ENCODE measurements at places on chromosomes 2 and 18. TPM values are rescaled to one million over a fixed set of nuclear protein-coding genes. Genes with fewer than 3 reads are reported as not detected.
A peak's percentile ranks its signal among the peaks of the same experiment; 100 is the strongest.

- peaks cover 81% of the 10 kb centered on the region for H3K4me1 ChIP-seq
- H3K27me3 ChIP-seq: no peaks in the 10 kb centered on the region
- H3K27ac ChIP-seq: peak overlapping the region; percentile 98
- peaks cover 18% of the 10 kb centered on the region for H3K36me3 ChIP-seq
- no peak for DNase-seq
Observed at GRCh38 chr2:187543488-187543887, 10.7 kb downstream of the TFPI start.

CERS6 gene
- total RNA-seq: 30.3 TPM

- no peak overlapping the region for H3K27ac ChIP-seq
- no peak for DNase-seq
- no peaks in the 10 kb centered on the region for H3K27me3 ChIP-seq
- no peak overlapping the region for H3K4me3 ChIP-seq
Observed at GRCh38 chr2:69375494-69376353, 11.3 kb downstream of the GFPT1 start.

SCYGR5 gene
- total RNA-seq: not detected

DNA sequence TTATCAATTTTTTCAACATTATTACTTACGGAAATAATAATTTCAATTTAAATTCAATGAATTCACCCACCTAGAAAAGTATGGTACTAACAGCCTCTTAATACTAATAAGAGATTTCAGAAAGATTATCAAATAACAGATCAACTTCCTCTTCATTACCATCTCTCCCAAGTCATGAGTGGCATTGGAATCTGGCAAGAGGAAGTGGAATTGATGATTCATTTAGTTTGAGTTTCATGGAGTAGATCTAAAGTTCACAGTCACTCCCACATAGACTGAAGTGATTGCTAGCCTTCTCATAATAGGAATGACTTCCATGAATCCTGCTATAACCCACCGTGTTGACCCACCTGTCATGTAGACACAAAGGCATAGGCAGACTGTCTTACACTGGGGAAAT is 77.7 kb upstream of the WDR75 start:
- H3K27me3 ChIP-seq: no peaks in the 10 kb centered on the region
- H3K27ac ChIP-seq: no peak overlapping the region

GRCh38 chr2:203799908-203800307 is 67.7 kb upstream of the CTLA4 start:
- no peaks in the 10 kb centered on the region for H3K4me1 ChIP-seq
- H3K27ac ChIP-seq: no peak overlapping the region
- H3K4me3 ChIP-seq: no peak overlapping the region

DNAH7 gene
- total RNA-seq: 0.98 TPM

DNA sequence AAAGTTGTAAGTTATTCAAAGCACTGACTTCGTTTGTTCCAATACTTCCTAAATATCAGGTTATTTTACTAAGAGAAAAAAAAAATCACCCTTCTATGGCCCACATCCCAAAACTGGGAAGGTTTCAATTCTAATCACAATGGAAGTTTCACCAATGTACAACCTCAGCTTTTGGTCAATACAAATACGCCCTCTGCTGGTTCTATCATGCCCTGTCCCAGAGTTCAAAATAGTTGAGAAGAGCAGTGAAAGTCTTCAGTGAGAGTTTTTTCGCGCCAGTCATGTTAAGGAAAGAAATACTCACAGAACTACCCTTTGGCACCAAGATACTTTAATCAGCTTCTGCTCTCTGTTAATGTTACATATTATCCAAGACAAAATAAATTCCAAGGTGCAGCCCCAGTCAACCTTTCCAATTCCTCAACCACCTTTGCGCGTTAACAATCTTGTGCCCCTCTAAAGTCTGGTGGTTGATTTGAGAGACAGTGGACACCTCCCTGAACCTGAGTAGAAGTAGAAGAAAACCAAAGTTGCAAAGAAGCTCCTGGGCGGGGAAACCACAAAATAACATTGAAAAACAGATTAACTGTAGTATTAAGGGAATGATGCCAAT is 59.9 kb downstream of the SUMO1 start:
- no peaks in the 10 kb centered on the region for H3K27me3 ChIP-seq
- H3K4me1 ChIP-seq: no peaks in the 10 kb centered on the region
- DNase-seq: peak; percentile 58
- H3K27ac ChIP-seq: peak overlapping the region; percentile 36
- no peaks in the 10 kb centered on the region for H3K36me3 ChIP-seq
- no peak overlapping the region for H3K4me3 ChIP-seq

GRCh38 chr2:30915486-30915885 is 108.2 kb upstream of the CAPN13 start:
- H3K4me3 ChIP-seq: no peak overlapping the region
- no peak overlapping the region for H3K27ac ChIP-seq
- H3K36me3 ChIP-seq: no peaks in the 10 kb centered on the region
- no peak for DNase-seq
- no peaks in the 10 kb centered on the region for H3K4me1 ChIP-seq
- no peaks in the 10 kb centered on the region for H3K27me3 ChIP-seq

DNA sequence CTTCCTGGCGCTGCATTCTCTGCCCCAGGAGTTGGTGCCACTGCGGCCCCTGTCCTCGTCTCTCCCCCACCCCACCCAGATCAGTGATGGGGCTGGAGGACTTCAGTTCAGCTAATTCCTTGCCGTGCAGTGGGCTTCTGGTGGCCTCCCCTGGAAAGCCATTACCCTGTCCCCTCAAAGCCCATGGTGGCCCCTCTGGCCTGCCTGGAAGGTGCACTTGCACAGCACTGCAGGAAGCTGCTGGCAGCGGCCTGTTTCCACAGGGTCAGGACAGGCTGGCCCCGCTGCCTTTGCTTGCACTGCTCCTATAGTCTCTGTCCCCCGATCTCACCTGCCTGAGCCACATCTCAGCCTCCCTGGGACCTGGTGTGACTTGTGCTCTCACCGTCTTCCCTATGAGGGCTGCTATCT is 105.1 kb downstream of the USP40 start:
- peaks cover 26% of the 10 kb centered on the region for H3K36me3 ChIP-seq
- H3K27ac ChIP-seq: no peak overlapping the region
- no peak for DNase-seq
- no peaks in the 10 kb centered on the region for H3K4me1 ChIP-seq
- no peaks in the 10 kb centered on the region for H3K27me3 ChIP-seq

DNA sequence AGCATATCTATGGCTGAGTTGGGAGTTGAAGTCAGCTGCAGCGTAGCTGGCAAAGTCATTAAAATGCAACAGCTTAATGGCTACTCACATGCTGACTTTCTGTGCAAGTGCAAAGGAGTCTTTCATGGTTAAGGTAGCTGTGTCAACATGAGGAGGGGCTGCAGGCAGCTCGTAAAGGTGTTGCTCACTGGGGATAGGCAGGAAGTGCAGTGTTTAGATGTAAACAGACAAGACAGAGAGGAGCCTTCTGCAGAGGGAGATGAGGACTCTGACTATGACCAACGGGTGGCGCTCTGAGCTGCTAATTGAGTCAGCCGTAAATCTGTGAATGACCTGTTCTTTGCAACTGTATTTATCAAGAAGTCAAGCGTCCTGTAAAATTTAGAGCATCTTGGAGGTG is 22.3 kb upstream of the CAVIN2 start:
- no peak overlapping the region for H3K27ac ChIP-seq
- H3K4me3 ChIP-seq: no peak overlapping the region
- no peaks in the 10 kb centered on the region for H3K27me3 ChIP-seq
- no peaks in the 10 kb centered on the region for H3K36me3 ChIP-seq
- no peak for DNase-seq

EHD3 gene
- 2.6 TPM for total RNA-seq

DNA sequence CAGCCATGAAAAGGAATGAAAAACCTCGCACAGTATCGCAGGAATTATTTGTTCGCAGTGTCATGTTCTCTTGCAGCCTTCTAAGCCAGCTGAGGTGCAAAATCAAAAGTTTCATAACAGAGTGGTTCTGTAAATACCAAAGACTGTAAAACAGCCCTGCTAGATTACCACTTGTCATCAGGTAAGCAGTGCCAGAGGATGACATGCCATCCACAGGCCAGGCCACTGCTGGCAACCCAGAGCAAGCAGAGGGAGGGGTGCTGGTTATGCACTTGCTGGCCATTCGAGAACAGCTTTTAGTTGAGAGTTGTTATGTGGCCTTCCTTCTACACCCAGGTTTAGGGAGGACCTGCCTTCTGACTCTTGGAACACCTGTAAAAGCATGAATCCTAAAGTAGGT is 114.3 kb upstream of the MGAT5 start:
- no peaks in the 10 kb centered on the region for H3K36me3 ChIP-seq
- H3K4me1 ChIP-seq: no peaks in the 10 kb centered on the region
- H3K4me3 ChIP-seq: no peak overlapping the region
- DNase-seq: no peak
- H3K27me3 ChIP-seq: no peaks in the 10 kb centered on the region
- H3K27ac ChIP-seq: no peak overlapping the region

DNA sequence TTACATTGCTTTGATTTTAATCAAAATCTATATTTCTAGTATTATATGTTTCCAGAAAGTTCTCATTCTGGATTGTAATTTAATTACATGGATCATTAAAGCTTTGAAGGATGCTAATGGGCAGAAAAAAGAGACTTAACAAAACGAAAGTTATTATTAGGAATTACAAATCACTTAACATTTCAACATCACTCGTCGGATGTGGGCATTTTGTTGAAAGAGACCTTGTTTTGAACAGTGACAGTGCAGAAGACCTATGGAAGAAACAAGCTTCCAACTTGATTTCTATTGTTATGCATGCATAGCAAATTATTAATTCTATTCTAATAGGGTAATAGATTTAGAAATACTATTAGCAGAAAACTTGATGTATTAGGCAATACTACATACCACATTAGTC is 31.4 kb upstream of the DARS1 start:
- H3K27me3 ChIP-seq: peaks cover 6% of the 10 kb centered on the region
- no peak overlapping the region for H3K27ac ChIP-seq
- no peak for DNase-seq
- H3K4me3 ChIP-seq: no peak overlapping the region
- H3K4me1 ChIP-seq: no peaks in the 10 kb centered on the region
- no peaks in the 10 kb centered on the region for H3K36me3 ChIP-seq

REG3A gene
- total RNA-seq: not detected

GRCh38 chr2:228417956-228418355 is 236.5 kb upstream of the SPHKAP start:
- H3K4me3 ChIP-seq: no peak overlapping the region
- no peak overlapping the region for H3K27ac ChIP-seq
- DNase-seq: no peak
- no peaks in the 10 kb centered on the region for H3K27me3 ChIP-seq

GRCh38 chr2:75574106-75574505 is 13.4 kb upstream of the EVA1A start:
- H3K4me1 ChIP-seq: no peaks in the 10 kb centered on the region
- no peaks in the 10 kb centered on the region for H3K27me3 ChIP-seq
- H3K36me3 ChIP-seq: no peaks in the 10 kb centered on the region
- DNase-seq: no peak
- no peak overlapping the region for H3K27ac ChIP-seq

- H3K27ac ChIP-seq: no peak overlapping the region
- H3K36me3 ChIP-seq: no peaks in the 10 kb centered on the region
- H3K27me3 ChIP-seq: no peaks in the 10 kb centered on the region
- H3K4me3 ChIP-seq: no peak overlapping the region
- peaks cover 9% of the 10 kb centered on the region for H3K4me1 ChIP-seq
Observed at GRCh38 chr2:20648206-20648605, 2.7 kb downstream of the HS1BP3 start.

FAM110C gene
- total RNA-seq: 0.13 TPM

DNA sequence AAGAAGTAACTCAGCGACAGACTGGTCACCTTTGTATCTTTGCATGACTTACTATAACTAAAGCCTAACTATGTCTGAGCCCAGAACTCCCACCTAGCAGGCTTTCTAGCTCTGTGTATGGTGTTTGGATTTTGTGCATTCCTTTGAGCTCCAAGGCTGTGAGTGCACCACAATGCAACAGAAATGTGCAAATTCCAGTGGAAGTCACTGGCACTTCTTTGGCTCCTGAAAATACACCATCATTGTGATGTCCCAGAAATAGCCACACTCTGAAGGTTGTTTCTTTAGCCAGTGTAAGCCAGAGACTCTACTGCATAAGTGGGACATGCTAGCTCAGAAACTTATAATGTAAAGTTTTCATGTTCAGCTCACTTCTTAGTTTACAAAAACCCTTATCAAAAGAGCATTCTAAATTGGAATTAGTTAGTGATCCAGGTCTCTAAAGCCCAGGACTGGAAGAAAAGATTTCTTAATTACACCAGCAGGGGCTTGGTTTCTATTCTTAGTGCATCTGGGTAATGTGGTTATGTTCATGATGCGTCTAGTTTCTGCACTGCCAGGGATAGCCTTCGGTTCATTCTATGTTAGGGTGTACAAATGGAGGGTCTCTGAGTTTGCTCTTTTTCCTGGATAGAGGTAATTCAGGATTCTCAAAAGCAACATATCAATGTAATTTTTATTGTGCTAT is 1239.5 kb upstream of the ZEB2 start:
- no peaks in the 10 kb centered on the region for H3K4me1 ChIP-seq
- H3K27ac ChIP-seq: no peak overlapping the region
- no peaks in the 10 kb centered on the region for H3K36me3 ChIP-seq
- no peak for DNase-seq

- no peak for DNase-seq
- no peaks in the 10 kb centered on the region for H3K36me3 ChIP-seq
- H3K4me1 ChIP-seq: no peaks in the 10 kb centered on the region
- no peaks in the 10 kb centered on the region for H3K27me3 ChIP-seq
Observed at GRCh38 chr2:82528288-82528687, 1930.8 kb downstream of the SUCLG1 start.

CFAP221 gene
- total RNA-seq: not detected

GRCh38 chr2:42827647-42828486 is 35.5 kb upstream of the HAAO start:
- H3K36me3 ChIP-seq: no peaks in the 10 kb centered on the region
- peaks cover 4% of the 10 kb centered on the region for H3K4me1 ChIP-seq
- DNase-seq: no peak
- H3K27me3 ChIP-seq: no peaks in the 10 kb centered on the region

GRCh38 chr2:66575625-66576310 is 140.8 kb downstream of the MEIS1 start:
- H3K4me3 ChIP-seq: peak overlapping the region; percentile 56
- no peak for DNase-seq
- H3K36me3 ChIP-seq: no peaks in the 10 kb centered on the region

RGPD5 gene
- total RNA-seq: 97.9 TPM

All from Panc1 (cell line).